ENCODE measurements at places on chromosomes 16 and 17.

DNA sequence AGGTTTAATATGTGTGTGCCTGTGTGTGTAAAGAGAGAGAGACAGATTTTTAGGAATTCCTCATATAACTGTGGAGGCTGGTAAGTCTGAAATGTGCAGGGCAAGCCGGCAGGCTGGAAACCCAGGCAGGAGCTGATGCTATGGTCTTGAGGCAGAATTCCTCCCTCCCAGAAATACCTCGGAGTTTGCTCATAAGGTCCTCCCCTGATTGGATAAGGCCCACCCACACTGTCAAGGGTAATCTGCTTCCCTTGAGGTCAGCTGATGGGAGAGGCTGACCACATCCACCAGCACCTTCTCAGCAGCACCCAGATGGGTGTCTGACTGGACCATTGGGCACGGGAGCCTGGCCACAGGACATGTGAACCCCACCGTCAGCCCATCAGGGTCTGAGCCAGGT is 42.4 kb downstream of the C16orf95 start:
- DNase-seq = no peak

- DNase-seq = no peak
These were observed 102.7 kb downstream of the GNAO1 start for GRCh38 chr16:56294014-56294413.

DNA sequence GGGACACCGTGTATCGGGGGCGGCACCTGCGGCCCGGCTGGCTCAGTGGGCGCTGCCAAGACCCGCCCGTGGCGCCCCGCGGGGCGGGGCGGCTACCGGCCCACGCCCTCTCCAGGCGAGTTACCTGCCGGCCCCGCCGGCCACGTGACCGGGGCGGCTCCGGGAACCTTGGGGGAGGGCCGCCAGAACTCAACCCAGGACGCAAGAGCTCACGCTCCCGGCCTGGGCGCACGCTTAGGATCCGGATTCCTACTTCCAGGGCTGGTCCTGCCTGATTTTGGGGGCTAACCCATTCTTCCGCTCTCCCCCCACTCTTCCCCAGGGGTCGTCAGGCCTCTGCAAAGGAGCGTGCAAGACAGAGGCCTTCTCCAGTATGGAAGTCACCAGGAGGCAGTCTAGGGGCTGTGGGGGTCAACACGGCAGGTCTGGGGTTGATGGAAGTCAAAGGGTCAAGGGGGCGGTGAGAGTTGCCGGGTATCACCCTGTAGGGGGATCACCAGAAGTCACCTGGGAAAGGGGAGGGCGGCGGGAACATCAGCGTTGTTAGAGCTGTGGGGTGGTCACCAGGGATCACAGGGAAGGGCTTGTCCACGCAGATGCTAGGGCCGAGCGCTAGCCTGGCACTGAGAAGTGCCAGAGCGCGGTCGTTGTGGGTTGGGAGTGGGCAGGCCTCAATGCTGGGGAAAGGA is 354 bp upstream of the ESRP2 start:
- DNase-seq = no peak

- no peak for DNase-seq
These were observed 5.7 kb downstream of the RMI2 start for GRCh38 chr16:11350921-11351335.

DNA sequence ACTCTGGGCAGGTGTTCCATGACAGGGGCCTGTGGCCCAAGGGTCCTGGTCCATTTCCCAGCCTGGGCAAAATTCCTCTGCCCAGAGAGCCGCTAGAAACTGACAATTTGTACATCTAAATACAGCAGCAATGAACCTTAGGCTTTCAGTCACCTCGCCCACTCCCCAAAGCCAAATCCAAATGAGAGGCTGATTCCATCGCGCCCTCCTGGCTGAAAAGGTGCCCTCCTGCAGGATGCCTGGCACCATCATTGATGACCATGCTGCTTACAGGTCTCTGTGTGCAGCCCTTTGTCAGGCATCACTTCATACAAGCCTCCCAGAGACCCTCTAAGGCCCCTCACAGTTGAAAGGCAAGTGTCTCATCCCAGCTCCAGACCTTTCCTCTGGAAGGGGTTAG is 114.7 kb downstream of the C16orf78 start:
- no peak for DNase-seq

DNA sequence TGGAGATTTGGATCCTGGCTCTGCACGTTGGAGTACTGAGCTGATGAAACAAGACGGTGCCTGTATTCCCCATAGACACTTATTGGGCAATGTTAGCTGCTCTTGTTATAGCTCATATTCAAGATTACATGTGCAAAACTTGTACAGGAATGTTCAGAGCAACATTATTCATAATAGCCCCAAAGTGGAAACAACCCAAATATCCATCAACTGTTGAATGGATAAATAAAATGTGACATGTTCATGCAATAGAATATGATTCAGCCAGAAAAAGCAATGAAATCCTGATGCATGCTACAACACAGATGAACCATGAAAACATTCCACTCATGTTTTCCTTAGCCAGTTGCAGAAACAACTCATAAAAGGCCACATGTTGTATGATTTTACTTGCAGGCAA is 5.7 kb upstream of the SDR42E1 start:
- DNase-seq = no peak

- DNase-seq = no peak
These were observed 6.0 kb upstream of the CCL3 start for GRCh38 chr17:36095992-36096391.

DNA sequence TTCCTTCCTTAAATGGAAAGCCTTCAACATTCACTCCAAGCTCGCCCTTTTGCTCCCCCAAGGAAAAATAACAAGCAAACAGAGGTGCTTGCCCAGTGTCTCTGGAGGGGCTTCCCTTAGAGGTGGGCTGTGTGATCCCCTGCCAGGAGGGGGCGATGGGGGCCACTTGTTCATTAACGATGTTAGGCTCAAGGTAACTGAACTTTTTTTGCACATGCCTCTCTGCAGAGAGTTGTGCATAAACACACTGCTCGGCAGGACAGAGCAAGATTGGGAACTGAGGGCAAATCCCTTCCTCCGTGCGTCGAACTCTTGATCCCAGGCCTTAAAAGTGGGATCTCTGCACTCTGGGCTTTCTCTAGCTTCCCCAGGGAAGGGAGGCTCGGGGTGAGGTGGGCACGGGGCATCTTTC is 15.5 kb upstream of the NAGLU start:
- no peak for DNase-seq

DNA sequence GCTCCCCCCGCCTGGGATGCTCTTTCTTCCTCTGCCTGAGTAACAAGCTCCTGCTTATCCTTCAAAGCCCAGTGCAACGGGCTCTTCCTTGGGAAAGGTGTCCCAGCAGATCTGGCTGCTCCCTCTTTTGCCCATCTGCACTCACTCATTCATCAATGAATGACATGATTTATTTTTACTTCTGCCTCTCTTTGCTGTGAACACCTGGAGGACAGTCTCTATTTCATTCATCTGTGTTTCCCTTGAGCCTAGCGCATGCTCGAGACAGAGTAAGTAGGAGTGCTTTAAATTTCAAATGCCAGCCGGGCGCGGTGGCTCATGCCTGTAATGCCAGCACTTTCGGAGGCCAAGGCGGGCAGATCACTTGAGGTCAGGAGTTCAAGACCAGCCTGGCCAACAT is 22.0 kb upstream of the GINS2 start:
- no peak for DNase-seq

DNA sequence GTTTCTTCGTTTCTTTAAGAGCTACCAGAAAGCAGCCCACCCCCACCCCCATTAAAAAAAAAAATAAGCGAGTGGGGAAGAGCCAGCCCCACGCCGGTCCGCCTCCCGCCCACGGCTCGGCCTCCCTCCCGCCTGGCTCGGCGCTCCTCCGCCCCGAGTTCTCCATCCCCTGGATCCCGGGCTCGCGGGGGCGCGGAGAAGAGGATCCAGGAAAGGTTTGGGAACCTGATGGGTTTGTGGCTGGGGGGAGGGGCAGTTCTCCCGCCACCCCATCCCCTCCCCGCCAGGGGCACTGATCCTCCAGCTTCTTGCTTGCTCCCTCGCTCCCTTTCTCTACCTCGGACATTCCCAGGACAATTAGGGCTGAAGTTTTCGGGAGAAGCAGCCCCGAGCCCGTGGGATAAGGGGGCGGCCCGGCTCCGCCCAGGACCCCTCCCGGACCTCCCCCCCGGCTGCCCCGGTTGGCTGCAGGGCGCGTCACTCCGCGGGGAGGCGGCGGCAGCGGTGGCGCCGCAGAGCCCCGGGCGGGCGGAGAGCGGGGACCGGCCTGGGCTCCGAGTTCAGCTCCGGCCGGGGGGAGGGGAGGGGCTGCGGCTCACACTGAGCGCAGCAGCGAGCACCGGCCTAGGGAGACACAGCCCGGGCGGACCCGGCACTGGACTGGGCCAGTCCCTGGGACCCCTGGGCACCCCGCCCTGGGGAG is 1.0 kb upstream of the SALL1 start:
- DNase-seq = peak; percentile 74

GRCh38 chr16:57445510-57445909 is 1.7 kb downstream of the CIAPIN1 start:
- no peak for DNase-seq

DNA sequence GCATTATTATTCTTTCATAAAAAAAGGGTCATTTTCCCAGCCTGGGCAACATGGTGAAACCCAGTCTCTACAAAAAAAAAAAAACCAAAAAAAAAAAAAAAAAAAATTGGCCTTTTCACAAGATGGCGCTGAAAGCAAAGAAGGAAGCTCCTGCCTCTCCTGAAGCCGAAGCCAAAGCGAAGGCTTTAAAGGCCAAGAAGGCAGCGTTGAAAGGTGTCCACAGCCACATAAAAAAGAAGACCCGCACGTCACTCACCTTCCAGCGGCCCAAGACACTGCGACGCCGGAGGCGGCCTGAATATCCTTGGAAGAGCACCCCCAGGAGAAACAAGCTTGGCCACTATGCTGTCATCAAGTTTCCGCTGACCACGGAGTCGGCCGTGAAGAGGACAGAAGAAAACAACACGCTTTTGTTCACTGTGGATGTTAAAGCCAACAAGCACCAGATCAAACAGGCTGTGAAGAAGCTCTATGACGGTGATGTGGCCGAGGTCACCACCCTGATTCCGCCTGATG is 4.9 kb upstream of the PGAP6 start:
- no peak for DNase-seq

GRCh38 chr16:47058295-47059086 is 85.0 kb upstream of the DNAJA2 start:
- no peak for DNase-seq

DNA sequence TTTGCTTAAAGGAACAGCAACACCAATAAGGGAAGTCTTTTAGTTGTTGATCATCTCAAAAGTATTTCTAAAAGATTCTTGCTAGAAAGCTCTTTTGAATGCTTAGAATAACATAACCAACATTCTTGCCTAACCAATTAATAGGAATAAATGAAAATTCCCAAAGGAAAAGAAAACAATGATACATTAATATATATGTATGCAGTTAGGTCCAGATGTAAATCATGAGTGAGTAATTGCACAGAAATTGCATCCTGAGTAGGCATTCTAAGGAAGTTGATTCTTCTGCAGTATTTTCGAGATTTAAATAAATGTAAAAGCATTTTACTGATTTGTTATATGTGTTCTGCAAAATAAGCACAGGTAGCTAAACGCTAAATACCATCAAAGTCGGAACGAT is 22.1 kb downstream of the COX10 start:
- DNase-seq = no peak

GRCh38 chr16:59510008-59510424 is 775.9 kb upstream of the GOT2 start:
- no peak for DNase-seq

GRCh38 chr16:84460406-84461028 is 43.9 kb downstream of the MEAK7 start:
- DNase-seq = no peak

DNA sequence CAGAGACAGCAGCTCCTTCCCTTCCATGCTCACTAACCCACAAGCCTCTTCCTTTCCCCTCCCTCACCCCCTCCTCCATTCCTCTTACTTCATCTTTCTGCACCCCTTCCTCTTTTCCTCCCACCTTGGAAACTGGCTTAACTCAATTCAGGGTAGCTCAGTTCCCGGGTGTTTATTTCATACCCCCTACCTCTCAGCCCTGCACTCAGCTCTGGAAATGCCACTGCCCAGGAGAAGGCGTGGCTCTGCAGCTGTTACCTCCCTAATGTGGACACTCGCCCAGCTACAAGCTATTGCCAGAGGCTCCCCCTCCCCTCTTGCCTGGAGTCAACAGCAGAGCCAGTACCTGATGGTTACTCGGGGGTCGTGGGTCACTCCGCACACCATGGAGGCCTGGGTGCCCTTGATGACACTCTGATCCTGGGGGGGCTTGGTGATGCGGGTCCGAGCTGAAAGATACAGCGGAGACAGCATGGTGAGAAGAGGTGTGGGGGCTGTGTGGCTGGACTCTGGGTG is 118.4 kb upstream of the CDC42EP4 start:
- no peak for DNase-seq

- DNase-seq = no peak
These were observed at the start of gene MYO1C for GRCh38 chr17:1492249-1493206. Gene MYO1C, minus strand, starts transcription at chr17:1492686. Its CDS starts 199 bp downstream, at chr17:1492487.

- no peak for DNase-seq
These were observed 9.0 kb upstream of the WSB1 start for GRCh38 chr17:27284811-27285415.

DNA sequence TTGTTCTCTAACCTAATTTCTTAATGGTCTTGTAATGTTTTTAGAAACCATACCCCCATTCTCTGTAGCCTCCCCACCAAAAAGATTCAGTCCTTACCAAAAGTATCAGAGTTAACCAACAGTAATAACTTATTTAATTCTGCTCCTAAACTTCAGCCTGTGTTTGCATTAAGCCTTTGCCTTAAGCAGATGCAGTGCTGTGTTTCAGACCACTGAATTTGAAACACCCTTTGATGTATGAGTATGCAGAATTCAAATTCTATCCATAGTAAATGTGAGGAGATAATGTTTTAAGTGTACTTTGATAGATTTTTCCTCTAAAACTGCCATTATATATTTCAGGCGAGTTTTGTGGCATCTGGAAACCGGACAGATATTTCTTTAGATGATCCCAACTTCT is 171.6 kb upstream of the RBL2 start:
- DNase-seq = no peak

DNA sequence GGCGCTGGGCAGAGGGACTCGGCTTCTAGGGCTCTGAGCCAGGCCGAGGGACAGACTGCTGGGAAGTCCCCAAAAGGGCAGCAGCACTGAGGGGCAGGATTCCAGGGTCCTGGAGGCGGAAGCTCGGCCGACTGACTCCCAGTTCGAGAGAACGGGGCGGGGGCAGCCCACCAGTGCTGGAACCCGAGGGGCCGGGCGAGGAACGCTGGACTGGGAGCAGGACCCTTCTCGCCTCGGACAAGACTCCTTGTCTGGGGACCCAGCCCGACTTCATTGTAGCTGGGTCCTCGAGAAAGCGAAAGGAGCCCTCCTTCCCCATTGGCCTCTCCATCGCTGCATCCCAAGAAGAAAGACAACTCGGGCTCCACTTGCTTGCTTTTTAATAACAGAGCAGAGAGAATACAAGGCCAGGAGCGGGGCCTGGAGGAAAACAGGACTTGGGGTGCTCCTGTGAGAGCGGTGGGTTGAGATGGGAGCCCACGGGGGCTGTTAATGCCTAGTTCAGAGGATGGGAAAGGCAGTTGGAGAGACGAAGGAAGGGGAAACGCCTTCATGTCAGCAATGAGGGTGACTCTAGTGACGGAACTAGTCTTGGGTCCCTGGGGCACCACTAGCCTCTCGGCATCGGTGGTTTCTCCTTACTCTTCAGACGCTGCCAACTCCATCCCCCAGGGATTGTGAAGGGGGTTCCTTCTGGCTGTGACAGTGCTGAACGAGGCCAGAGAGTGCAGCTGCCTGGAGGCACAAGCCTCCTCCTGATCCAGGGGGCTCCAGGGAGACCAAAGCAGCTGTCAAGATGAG is 492 bp upstream of the CAMTA2 start:
- DNase-seq = no peak

GRCh38 chr16:85306793-85307551 is 194.7 kb upstream of the CIBAR2 start:
- DNase-seq = no peak

- no peak for DNase-seq
These were observed 31.6 kb downstream of the SOX9 start for GRCh38 chr17:72152387-72152929.
